ENCODE measurements at places on chromosomes 11 and 22.

DNA sequence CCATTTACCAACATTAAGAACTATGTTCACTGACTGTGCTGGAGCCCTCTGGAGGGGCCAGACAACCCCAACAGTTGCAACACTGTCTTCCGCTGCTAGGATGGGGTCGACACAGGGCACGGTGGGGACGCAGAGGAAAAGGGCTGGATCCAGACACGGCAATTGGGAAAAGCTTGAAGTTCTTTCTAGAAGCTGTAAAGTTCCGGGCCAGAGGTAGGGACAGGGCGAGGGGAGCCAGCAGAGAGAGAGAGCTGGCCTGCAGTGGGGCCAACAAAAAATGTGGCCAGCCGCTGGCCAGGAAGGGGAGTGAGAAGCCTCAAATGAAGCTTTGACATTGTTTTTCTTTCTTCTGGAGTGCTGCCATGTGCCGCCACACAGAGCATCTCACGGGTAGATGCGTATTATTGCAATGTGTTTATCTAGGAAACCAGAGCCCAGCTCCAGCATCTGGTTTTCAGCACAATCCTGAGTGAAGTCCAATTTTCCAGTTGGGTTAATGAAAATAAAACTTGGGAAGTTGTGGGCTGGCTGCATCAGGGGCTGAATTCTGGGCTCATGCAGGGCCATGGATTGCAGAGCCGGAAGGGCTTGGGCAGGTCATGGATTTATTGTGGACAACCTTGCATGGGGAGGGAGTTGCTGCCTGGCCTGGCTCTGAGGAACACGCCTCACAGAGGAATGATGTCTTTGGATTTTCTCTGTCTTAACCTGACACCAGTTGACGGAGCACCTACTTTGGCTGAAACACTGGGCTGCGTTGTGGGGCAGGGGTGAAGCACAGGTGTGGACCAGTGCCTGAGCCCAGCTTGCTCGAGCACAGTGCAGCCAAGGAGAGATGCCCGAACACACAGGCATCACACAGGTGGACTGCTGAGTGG is 67.6 kb upstream of the AMPD3 start:
- peak; percentile 5 for DNase-seq

- no peak for DNase-seq
These were observed 14.1 kb downstream of the WT1 start for GRCh38 chr11:32420937-32421901.

GRCh38 chr22:24392218-24392931 is 35.0 kb upstream of the ADORA2A start:
- DNase-seq, result no peak

GRCh38 chr22:33811208-33811607 is 109.1 kb downstream of the LARGE1 start:
- no peak for DNase-seq

- DNase-seq, result no peak
These were observed 222.2 kb downstream of the NAV2 start for GRCh38 chr11:19934828-19935259.

GRCh38 chr11:19079643-19080440 is 19.3 kb upstream of the MRGPRX2 start:
- peak; percentile 51 for DNase-seq

- no peak for DNase-seq
These were observed 116.1 kb downstream of the FEZ1 start for GRCh38 chr11:125379981-125380380.

DNA sequence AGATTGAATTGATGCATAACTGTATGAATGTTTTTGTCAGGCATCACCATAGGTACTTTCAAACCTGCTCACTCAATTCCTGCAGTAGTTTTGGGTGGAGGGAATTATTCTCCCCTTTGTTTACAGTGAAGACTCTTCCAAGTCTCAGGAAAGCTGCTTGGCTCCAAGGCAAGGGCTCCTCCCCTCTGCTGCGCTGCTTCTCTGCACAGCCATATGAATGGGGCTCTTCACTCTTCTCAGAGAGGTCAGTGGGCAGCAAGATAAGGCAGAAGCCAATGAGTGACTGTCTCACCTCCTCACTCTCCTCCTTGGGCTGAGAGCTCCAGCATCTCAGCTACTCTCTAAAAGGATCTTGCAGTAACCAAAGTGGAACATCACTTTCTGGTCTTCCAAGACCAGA is 165.7 kb upstream of the TTC12 start:
- no peak for DNase-seq

DNA sequence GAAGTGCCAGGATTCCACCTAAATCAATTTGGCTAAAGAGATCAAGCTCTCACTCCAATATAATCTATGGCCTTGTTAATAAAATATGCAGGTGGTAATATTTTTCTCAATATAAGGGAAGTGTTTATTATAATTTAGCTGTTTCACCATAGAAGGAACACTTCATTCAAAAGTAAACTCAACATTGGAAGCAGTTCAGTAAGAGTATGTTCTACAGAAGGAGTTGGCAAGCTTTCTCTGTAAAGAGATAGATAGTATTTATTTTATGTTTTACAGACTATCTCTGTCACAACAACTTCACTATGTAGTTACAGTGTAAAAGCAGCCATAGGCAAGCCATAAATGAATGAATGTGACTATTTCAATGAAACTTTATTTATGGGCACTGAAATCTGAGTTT is 313.6 kb upstream of the ANO3 start:
- DNase-seq, result no peak

DNA sequence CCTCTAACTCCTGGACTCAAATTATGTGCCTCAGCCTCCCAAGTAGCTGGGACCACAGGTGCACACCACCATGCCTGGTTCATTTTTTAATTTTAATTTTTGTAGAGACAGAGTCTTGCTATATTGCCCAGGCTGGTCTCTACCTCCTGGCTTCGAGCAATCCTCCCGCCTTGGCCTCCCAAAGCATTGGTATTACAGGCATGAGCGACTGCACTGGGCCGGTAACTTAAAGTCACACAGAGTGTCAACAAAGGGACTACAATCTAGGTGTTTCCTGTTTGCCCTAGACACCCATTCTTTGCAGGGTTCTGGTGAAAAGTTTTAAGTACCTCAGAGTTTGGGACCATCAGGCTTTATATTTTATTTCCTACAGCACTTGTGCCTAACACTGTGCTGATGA is 8.4 kb downstream of the UVRAG start:
- DNase-seq, result no peak

DNA sequence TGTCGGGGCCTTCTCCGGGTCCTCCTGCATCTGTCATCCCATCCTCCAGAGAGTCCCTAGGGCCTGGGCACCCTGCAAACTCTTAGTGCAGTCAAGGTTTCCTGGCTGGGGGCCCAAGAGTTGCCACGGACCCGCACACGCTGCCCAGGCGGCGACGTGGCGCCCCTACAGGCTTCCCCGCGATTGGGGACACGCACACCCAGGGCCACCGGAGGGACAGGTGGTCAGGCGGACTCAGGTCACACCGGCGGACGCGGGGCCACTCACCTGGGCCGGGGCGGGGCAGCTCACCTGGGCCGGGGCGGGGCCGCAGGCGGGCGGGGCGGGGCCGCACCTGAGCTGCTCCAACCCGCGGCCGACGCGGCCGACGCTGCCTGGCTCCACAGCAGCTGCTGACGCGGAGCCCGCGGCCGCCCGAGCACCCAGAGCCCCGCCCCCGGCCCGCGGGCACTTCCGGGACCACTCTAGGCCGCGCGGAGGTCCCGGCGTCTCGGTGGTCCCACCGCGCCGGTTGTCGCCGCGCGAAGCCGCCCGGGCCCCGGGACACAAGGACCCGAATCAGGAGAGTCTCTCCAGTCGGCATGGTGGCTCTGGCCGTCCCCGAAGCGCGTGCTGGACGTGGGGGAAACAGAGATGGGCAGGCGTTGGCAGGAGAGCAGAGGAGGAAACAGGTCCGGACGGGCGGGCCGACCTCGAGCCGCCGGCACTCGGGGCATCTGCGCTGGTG is at the start of gene ZNF70:
Gene ZNF70 (minus strand): TSS at position 399 of the 727 bp plus-strand sequence. CDS start 5,972 bp downstream, outside the sequence.
- peak; percentile 43 for DNase-seq
